Activated CD4-positive, alpha-beta T cell treated with anti-CD3 and anti-CD28 coated beads for 36 hours (primary cell): ENCODE measurements at places on chromosomes 4 and X.

DNA sequence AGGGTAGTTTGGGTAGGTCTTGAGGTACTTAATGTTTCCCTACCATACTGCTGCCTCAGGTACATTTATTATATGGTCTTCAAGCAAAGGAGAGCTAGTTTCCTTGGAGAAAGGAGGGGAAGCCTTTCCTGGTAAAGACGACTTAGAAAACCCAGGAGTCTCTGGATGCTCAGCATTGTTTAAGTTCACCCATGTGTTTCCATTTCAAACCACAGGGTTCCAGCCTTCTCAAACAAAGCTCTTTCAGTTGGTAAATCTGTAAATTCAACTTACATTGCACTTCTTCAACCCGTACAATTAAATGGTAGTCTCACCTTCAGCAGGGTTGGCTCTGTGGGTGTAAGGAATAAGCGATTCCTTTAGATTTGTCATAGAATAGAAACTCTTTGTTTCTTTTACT, 111.9 kb upstream of the UNC5C start:
- DNase-seq, result no peak

GRCh38 chr4:123361195-123361861, 35.3 kb upstream of the SPRY1 start:
- DNase-seq, result no peak

DNA sequence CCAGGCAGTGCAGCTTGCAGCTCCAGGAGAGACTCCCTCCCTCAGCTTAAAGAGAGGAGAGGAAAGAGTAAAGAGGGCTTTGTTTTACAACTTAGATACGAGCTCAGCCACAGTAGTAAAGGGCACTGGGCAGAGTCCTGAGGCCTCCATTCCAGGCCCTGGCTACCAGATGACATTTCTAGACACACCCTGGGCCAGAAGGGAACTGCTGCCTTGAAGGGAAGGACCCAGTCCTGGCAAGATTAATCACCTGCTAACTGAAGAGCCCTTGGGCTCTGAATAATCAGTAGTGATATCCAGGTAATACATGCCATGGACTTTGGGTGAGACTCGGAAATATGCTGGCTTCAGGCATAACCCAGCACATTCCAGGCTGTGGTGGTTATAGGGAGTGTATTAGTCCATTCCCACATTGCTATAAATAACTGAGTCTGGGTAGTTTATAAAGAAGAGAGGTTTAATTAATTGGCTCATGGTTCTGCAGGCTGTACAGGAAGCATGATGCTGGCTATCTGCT, 15.3 kb upstream of the SLC16A2 start:
- no peak for DNase-seq

GRCh38 chr4:142671516-142671915, 174.6 kb downstream of the INPP4B start:
- DNase-seq, result no peak

DNA sequence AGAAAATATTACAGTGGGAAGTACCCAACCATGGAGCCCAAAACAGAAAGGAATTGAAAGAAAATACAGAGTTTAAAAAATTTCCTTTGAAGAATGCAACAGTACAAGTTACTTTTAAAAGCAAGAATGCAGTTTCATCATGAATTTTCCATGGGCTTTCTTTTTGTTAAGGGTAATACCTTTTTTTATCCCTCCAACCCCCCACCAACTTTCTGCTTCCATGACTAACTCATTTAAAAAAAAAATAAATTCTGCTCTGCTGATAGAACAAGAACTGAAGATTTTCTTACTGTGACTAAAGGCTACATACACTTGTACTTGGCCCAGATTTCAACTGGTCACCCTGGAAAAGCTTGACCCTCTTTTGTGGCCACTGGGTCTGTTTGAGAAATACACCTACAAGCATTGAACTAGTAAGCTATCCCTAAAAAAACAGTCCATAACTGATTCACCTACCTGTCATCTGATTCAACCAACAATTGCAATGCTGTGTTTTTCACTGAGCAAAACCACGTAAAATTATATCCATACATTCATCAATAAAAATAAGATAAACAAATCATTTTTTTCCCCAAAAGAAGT, 214.2 kb downstream of the NSUN7 start:
- no peak for DNase-seq

GRCh38 chr4:82201805-82202641, 171.8 kb downstream of the HNRNPD start:
- DNase-seq, result peak; percentile 72

DNA sequence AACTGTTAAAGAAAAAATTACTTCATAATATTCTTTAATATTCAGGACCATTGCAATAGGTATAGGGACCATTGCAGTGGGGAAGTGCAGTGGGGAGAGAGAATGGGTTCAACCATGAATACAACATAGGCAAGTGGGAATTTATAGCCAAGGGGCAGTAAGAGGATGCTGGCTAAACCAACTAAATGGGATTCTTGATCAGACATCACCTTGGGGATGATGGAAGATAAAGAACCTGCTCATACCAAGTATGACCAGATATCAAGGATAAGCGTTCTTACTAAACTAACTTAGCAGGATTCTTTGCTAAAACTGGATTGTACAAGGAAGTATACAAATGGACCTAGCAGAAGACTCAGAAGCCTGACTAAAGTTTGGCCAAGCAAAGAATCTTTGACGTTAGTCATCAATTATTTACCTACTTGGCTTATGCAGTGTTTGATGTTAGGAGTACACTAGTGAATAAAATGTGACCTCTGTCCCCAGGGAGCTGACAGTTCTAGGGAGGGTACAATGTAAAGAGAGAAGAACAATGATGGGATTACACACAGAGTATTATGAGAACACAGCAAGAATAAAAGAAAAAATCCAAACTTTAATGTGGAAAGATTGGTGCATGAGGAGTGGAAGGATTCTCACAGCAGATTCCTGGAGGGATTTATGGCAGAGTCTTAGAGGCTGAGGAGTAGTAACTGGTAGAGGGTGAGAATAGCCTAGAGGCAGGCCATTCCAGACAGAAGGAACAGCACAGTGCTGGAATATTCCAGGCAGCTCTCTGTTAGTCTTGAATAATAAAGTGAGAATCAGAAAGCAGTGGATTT, 54.7 kb upstream of the MYOZ2 start:
- no peak for DNase-seq

GRCh38 chr4:45442466-45442865, 681.4 kb downstream of the GABRG1 start:
- no peak for DNase-seq

DNA sequence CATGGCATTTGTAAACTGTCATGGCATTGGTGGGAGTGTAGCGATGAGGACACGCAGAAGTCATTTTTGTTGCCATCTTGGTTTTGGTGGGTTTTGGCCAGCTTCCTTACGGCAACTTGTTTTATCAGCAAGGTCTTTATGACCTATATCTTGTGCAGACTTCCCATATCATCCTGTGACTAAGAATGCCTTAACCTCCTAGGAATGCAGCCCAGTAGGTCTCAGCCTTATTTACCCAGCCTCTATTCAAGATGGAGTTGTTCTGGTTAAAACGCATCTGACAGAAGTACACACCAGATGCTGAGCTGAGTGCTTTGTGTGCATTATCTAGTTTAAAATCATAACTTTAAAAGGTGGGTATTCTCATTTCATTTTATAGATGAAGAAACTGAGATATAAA, 268.8 kb upstream of the GALNT7 start:
- no peak for DNase-seq

- DNase-seq, result no peak
Observed at GRCh38 chr4:83758285-83758684, 222.4 kb downstream of the GPAT3 start.

GRCh38 chrX:77668391-77669237, 117.4 kb downstream of the ATRX start:
- no peak for DNase-seq

DNA sequence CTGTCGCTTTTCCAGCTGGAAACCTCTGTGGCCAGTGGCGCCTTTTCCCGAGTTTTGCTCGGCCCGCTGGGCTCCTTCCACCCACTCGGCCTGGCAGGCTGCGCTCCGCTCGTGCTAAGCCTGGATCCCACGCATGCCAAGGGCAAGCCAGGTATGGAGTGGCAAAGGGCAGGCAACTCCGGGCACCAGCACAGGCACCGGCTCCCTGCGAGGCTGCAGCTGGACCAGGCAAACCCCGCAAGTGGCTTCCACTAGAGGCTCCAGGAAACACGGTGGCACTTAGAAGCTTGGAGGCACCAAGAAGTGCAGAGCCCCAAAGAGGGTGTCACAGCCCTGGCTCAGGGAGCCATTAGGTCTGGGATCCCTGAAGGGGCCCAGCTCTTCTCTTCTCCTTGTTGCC, 59.5 kb downstream of the PPA2 start:
- no peak for DNase-seq

DNA sequence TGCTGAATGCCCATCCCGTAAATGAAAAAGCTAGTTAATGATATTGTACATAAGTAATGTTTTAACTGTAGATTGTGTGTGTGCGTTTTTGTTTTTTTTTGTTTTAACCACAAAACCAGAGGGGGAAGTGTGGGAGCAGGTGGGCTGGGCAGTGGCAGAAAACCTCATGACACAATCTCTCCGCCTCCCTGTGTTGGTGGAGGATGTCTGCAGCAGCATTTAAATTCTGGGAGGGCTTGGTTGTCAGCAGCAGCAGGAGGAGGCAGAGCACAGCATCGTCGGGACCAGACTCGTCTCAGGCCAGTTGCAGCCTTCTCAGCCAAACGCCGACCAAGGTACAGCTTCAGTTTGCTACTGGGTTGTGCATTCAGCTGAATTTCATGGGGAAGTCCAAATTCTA, at the start of gene SPP1:
SPP1 (plus strand) TSS at position 249 of the 400 bp plus-strand sequence. CDS start 1,182 bp downstream, outside the sequence.
- peak; percentile 41 for DNase-seq

GRCh38 chr4:53456178-53456577, 78.7 kb downstream of the FIP1L1 start:
- no peak for DNase-seq

DNA sequence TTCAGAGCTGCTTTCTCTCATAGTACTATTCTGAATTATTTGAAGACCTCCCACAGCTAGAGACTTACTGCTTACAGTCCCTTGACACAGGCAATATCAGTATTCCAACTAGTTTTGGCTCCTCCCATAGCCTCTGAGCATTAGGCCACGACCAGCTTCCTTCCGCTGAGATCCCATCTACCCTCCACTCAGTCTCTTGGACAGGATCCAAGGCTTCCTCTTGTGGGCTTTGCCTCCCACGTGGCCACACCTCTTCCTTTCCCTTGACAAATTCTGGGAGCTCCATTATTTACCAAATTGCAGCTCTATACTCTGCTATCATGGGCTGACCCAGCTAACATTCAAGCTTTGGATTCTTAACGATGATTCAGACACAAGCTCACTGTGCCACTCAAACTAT, 470.4 kb upstream of the GALNT7 start:
- DNase-seq, result no peak

GRCh38 chrX:131778269-131779218, 234.7 kb downstream of the OR13H1 start:
- no peak for DNase-seq

GRCh38 chr4:104492183-104492771, 2.4 kb downstream of the CXXC4 start:
- DNase-seq, result no peak

DNA sequence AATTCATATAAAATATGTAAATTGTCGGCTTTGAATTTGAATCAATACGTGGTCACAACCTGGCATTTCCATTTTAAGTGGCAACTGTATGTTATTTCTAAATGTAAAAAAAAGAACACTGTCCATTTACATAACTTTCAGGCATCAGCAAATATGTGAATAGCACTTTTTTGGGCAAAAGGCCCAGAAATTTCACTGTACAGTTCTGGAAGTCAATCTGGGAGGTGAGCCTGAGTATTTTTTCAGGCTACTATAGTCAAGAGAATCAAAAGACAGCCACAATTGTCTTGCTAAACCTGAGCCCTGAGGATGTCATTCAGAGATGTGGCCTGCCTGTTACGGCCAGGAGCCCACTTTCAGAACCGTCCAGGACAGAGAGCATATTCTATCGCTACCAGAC, 543.9 kb upstream of the MAGEB2 start:
- no peak for DNase-seq

DNA sequence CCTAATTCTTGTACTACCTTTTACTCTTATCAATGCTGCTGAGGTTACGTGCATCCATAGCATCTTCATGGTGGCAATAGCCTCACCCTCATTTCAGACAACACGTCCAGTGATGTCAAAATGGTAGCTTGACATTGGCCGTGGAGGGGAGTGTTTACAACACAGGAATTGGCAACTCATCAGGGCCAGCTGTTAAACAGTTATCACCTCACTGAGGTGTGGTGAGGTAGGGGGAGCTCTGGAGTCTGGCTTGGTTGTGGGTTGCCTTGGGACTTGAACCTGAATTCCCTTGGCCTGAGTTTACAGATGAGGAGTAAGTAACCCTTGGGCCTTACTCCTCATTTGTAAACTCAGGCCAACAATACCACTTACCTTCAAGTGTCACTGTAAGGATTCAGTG, 10.4 kb downstream of the SASH3 start:
- no peak for DNase-seq

GRCh38 chr4:137253949-137254348, 278.3 kb downstream of the PCDH18 start:
- no peak for DNase-seq

DNA sequence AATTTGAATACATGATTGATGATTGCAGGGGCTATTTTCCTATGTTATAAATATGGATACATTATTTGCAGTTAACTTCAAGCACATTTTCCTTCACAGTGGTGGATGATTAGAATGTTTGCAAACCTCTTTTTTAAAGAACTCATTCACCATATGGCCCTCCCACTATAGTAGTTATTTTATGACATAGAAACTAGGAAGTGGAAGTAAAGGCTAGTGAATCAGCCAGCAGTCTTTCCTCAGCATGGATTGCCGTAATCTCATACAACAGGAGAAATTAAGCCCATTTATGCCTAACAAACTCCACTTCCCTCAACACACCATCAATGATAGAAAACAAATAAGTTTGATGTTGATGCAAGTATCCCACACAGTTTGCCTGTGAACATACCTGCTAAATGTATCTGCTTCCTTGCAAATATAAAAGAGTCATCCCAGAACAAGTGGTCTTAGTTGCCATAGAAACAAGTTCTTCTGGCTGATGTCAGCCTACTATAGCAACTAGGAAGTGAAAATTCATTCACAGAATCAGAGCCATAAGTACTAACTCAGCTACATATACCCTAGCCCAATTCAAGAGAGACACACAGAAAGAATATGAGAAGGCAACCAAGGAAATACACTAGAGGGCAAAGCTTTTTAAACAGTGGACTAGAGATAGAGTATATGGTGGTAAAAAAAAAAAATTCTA, 100.9 kb upstream of the RADX start:
- DNase-seq, result no peak

GRCh38 chrX:71909956-71910355, 689 bp upstream of the NHSL2 start:
- peak; percentile 4 for DNase-seq

GRCh38 chrX:38327775-38328081, 419 bp upstream of the RPGR start:
- no peak for DNase-seq

- DNase-seq, result no peak
Observed at GRCh38 chrX:5474282-5474681, 754.4 kb downstream of the NLGN4X start.

- DNase-seq, result peak; percentile 59
Observed at GRCh38 chrX:53481816-53482465, 47.8 kb upstream of the HSD17B10 start.

GRCh38 chrX:43590150-43590549, 65.9 kb upstream of the MAOA start:
- no peak for DNase-seq
